Omental fat pad (tissue), 4 donors: ENCODE measurements at places on chromosomes 4 and X.

- DNase-seq, result no peak
Observed at GRCh38 chr4:7289589-7289988, 97.3 kb downstream of the SORCS2 start.

- no peak for DNase-seq
Observed at GRCh38 chr4:47624031-47624441, 139.0 kb downstream of the ATP10D start.

- DNase-seq, result no peak
Observed at GRCh38 chr4:20391198-20391597, 139.5 kb downstream of the SLIT2 start.

- no peak for DNase-seq
Observed at GRCh38 chrX:78168065-78168464, 28.6 kb upstream of the TAF9B start.

GRCh38 chrX:50704360-50704759 is 109.6 kb downstream of the SHROOM4 start:
- no peak for DNase-seq

GRCh38 chrX:135977611-135978010 is 3.8 kb upstream of the MMGT1 start:
- no peak for DNase-seq

DNA sequence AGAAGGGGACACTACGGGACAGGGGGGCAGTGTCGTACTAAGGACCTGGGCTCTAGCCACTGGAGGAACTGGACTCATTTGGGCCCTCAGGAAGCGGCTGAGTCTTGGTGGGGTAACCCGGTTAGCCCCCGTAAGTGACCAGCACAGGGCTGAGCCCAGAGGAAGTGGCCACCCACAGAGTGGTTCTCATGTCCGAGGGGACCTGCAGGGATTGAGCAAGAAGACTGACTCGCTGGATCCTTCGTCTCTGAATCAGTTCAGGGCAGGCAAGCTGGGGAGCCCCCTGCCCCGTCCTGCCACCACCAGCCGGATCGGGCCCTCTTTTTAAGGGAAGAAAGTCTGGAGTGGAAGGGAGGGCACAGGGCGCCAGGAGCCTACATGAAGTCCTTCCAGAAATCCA is 719 bp upstream of the BGN start:
- no peak for DNase-seq

- DNase-seq, result no peak
Observed at GRCh38 chr4:144582975-144583374, 63.0 kb upstream of the HHIP start.
